ENCODE measurements at places on chromosomes 3 and 15.

DNA sequence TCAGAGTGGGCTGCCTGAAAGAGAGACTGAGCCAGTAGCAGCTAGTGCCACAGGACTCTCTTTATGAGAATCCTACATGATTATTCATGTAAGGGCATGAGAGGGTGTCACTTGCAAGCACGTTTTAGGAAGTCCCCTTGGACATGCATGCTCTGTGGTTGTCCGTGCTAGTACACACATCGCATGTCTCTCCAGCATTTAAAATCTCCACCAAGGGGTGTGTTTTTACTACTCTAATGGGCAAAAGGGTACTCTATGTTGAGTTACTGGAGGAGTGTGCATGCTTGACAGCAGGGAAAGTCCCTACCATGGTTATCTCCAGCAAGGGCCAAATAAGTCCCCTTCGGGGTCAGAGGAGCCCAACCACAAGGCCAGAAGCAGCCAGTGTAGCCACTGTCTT is 70.7 kb downstream of the DCLK3 start:
- DNase-seq, result no peak

DNA sequence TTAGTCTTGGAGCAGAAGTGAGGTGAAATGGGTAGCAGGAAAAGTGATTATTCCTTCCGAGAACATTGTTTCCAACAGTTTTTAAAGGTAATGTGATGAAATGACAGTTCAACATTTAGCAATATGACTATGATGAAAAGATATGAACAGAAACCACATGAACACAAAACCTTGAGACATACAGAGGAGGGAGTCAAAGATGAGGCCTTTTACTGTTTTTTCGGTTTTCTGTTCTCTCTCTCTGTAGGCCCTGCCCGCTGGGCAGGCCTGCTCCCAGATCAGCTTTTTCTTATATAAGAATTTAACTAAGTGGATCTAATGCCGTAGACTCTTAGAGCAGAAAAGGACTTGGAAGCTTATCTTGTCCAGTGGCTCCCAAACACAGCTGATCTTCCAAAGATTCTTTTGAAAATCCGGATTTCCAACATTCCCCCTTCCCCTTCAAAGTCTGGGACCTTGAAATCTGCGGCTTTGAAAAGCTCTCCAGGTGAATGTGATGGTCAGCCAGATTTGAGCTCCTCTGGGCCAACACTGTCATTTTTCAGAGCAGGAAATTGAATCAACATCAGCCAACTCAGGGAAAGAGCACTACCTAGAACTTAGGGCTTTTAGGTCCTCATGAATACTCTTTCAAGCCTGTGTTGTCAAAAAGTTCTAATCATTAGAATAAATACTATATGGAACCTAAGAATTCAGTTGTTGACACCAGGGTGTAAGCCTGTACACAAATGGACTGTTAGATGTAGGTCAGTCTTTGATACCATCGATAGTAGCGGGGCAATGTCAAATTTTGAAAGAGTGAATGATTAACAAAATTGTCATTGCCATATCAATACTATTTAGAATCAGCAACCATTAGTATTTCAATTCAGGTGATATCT is 372.7 kb downstream of the SHQ1 start:
- DNase-seq, result no peak

DNA sequence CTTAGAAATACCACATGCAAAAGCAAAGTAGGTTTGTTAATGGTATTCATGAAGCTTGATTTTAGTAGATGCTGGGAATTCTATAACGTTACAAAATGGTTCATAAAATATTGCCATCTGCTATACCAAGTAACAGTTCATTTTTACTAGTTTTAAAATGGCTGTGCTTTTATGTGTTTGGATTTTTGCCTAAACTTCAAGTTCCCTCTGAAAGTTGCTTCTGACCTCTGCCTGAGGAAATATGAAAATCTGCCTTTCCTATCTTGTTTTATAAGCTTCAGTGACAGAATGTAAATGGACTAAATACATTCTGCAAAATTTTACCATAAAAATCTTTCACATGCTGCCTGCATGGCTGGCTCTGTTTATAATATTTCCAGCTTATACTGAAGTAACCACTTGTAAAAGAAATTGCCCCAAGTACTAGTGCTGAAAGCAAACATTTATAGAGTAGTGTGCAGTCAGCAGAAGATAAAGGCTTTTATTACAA is 560.7 kb upstream of the ROBO2 start:
- no peak for DNase-seq

DNA sequence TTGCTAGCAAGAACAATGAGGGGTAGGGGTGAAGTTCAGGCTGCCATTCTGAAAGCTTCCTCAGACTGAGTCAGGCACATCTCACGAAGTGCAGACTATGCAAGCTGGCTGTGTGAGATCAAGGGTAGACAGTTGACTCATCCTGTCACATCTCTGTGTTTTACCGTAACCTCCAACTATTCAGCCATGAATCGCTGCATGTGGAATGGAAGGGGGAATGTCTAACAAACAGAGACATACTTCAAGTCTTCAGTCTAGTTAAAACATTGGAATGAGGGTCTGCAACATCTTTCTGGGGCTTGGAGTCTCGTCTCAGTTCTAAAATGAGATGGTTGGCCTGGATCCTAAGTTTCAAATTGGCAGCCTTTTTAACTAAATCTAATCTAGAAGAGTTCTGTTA is 25.9 kb downstream of the AGTR1 start:
- no peak for DNase-seq

GRCh38 chr3:9563851-9564250 is 10.2 kb upstream of the LHFPL4 start:
- no peak for DNase-seq
